Psoas muscle (tissue), 8 donors: ENCODE measurements at places on chromosomes 13 and 19.

DNA sequence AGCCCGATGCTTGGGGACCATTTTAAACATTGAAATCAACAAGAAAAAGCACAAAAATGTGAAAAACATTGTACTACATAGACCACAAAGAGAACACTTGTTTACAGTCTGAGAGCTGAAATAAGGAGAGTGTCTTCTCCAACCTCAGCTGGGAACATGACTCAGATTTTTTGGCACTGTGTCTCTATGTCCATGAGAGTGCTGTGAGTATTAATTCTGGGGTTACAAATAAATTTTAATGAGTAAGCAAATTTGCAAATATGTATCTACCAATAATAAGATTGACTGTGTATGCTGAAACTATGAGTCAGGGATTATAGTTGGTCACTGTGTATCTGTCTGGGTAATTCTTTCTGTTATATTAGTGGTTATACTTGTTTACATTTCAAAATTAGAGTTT lies 174.0 kb downstream of the DCT start:
- peaks cover 8% of the 10 kb centered on the region for H3K4me1 ChIP-seq
- no peak overlapping the region for H3K4me3 ChIP-seq
- H3K27ac ChIP-seq: no peak overlapping the region
- H3K36me3 ChIP-seq: no peaks in the 10 kb centered on the region
- no peak for DNase-seq

DNA sequence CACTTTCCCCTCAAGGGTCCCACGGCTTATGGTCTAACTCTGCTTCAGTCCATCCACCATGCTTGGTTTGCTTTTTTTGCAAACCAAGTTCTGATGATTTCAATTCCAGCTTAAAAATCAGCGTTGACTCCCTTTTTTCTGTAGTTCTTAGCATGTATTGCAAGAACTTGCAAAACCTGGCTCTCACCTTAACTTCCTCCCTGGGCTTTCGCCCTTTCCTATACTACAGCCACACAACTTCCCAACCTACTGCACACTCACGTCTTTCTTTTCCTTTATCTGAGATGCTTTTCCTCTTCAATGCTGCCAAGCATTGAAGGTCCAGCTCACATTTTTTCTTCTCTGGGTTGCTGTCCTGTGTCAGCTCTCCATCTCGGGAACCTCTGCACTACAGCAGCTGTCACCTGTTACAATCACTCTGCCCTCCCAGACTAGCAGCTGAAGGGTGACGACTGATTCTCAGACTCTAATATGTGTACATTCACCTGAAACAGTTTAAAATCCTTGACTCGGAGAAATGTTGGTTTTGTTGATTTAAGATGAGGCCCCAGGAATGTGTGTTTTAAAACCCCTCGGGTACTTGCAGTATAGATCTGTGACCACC lies 143.7 kb downstream of the FREM2 start:
- DNase-seq: no peak
- no peaks in the 10 kb centered on the region for H3K27me3 ChIP-seq
- no peak overlapping the region for H3K4me3 ChIP-seq
- H3K36me3 ChIP-seq: no peaks in the 10 kb centered on the region
- H3K27ac ChIP-seq: no peak overlapping the region

- H3K27ac ChIP-seq: no peak overlapping the region
- H3K4me3 ChIP-seq: no peak overlapping the region
- no peaks in the 10 kb centered on the region for H3K27me3 ChIP-seq
Measured at GRCh38 chr19:31356587-31357314, 7.5 kb upstream of the TSHZ3 start.

- H3K27ac ChIP-seq: no peak overlapping the region
- no peak overlapping the region for H3K4me3 ChIP-seq
- H3K4me1 ChIP-seq: no peaks in the 10 kb centered on the region
- H3K27me3 ChIP-seq: no peaks in the 10 kb centered on the region
- DNase-seq: no peak
Measured at GRCh38 chr19:23481043-23481442, 85.8 kb upstream of the ZNF91 start.

GRCh38 chr13:23323946-23324709 lies 109.4 kb downstream of the SACS start:
- H3K27ac ChIP-seq: peak overlapping the region; percentile 38
- DNase-seq: no peak
- no peak overlapping the region for H3K4me3 ChIP-seq
- H3K4me1 ChIP-seq: peaks cover 26% of the 10 kb centered on the region

DNA sequence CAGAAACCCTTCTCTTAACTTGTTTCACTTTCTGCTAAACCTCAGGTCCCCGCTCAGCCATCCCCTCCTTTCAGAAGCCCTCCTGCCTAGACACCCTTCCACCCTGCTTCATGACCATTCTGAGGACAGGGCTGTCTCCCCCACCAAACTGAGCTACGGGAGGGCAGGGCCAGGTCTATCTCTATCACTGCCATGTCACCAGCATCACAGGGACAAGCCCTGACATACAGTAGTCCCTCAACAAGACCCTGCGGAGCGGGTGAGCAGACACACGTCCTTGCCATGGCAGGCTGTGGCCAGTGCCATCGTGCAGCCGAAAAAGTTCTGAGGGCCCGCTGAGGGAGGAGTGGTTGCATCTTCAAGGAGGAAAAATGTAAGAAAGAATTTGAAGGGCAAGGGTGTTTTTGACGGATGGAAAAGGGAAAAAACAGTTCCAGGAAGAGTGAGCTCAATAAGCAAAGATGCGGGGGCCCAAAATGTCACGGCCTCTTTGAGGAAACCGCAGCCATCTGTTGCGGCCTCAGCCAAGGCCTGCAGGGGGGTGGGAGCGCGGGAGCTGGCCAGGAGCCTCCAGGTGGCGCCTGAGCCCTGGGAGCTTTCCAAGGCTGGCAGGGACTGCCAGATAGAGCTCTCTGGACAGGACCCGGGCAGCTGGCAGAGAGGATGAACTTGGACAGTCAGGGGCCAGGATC lies 8.1 kb downstream of the PTGIR start:
- DNase-seq: no peak
- H3K27me3 ChIP-seq: peaks cover 6% of the 10 kb centered on the region
- H3K4me1 ChIP-seq: peaks cover 17% of the 10 kb centered on the region
- no peak overlapping the region for H3K27ac ChIP-seq

DNA sequence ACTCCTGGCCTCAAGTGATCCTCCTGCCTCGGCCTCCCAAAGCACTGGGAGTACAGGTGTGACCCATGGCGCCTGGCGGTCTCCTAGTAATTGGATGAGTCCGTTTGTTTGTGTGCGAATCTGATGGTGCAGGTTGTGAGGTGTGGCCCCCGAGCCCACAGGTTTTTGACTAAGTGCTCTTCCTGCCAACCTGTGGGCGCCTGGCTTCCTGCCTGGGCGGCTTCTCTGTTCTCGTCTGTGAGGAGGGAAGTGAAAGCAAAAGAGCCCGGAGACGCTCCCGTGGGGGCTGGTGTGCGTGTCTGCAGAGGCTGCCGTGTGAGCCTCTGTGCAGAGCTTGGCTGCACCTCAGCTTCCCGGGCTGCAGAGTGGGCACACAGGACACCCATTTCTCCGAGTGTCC lies 10.0 kb downstream of the ARHGAP45 start:
- no peaks in the 10 kb centered on the region for H3K4me1 ChIP-seq
- H3K27me3 ChIP-seq: peaks cover 7% of the 10 kb centered on the region
- H3K27ac ChIP-seq: no peak overlapping the region
- H3K36me3 ChIP-seq: no peaks in the 10 kb centered on the region
- no peak overlapping the region for H3K4me3 ChIP-seq
- peak; percentile 63 for DNase-seq

GRCh38 chr13:25462301-25463125 lies 90.7 kb downstream of the ATP8A2 start:
- DNase-seq: no peak
- no peak overlapping the region for H3K4me3 ChIP-seq
- H3K27me3 ChIP-seq: peaks cover 3% of the 10 kb centered on the region
- no peak overlapping the region for H3K27ac ChIP-seq

GRCh38 chr13:85536706-85537105 lies 262.5 kb downstream of the SLITRK6 start:
- H3K36me3 ChIP-seq: no peaks in the 10 kb centered on the region
- no peaks in the 10 kb centered on the region for H3K4me1 ChIP-seq
- no peak for DNase-seq
- no peak overlapping the region for H3K27ac ChIP-seq
- no peak overlapping the region for H3K4me3 ChIP-seq

- DNase-seq: no peak
- H3K4me1 ChIP-seq: no peaks in the 10 kb centered on the region
- peaks cover 2% of the 10 kb centered on the region for H3K27me3 ChIP-seq
- no peak overlapping the region for H3K27ac ChIP-seq
- no peak overlapping the region for H3K4me3 ChIP-seq
Measured at GRCh38 chr13:111945086-111945485, 121.9 kb upstream of the SOX1 start.

DNA sequence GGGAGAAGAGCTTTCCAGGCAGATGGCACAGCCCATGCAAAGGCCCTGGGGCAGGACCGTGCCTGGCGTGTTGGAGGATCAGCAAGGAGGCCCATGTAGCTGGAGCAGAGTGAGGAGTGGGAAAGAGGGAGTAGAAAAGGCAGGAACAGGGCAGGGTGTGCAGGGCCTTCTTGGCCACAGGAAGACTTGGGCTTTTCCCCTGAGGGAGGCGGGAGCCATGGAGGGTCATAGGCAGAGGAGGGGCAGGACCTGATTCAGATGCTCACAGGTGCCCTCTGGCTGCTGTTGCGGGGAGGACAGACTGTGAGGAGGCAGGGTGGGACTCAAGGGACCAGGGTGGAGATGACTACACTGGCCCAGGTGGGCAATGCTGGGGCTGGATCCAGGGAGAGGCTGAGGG lies 13.8 kb upstream of the PTPRS start:
- H3K36me3 ChIP-seq: no peaks in the 10 kb centered on the region
- H3K27ac ChIP-seq: no peak overlapping the region
- no peaks in the 10 kb centered on the region for H3K27me3 ChIP-seq

- H3K27me3 ChIP-seq: no peaks in the 10 kb centered on the region
- H3K4me1 ChIP-seq: no peaks in the 10 kb centered on the region
- DNase-seq: peak; percentile 15
- no peak overlapping the region for H3K27ac ChIP-seq
- no peaks in the 10 kb centered on the region for H3K36me3 ChIP-seq
- H3K4me3 ChIP-seq: no peak overlapping the region
Measured at GRCh38 chr13:80577926-80578670, 237.2 kb upstream of the SPRY2 start.

DNA sequence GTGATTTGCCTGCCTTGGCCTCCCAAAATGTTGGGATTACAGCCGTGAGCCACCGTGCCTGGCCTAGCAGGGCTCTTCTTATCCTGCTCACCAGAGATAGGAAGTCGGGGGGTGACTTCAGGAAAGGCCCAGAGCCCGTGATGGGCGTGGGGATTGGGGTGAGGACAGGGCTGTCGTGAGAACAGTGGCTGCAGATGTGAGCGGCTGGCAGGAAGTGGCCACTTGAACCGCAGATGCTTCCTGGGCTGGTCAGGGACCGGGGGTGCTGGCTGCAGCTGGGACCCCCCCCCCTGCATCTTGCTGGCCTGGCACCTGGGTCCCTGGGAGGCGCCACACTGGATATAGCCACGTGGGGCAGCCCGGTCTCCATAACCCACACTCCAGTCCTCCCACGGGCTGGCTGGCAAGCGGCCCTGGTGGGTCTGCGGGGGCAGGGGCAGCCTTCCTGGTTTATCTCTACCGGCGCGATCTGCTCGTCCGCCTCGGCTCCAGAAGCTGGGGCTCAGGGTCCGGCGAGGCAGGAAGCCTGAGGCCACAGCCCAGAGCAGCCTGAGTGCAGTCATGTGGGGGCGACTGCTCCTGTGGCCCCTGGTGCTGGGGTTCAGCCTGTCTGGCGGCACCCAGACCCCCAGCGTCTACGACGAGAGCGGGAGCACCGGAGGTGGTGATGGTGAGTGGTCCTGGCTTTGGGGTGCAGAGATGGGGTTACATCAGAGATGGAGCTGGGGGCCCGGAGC lies at the start of gene F2RL3:
F2RL3 (plus strand) TSS at position 371 of the 737 bp plus-strand sequence; CDS start at position 562, 191 bp downstream.
- peak; percentile 55 for DNase-seq
- H3K36me3 ChIP-seq: no peaks in the 10 kb centered on the region
- H3K27ac ChIP-seq: peak within 1 kb of the TSS; percentile 38
- H3K4me1 ChIP-seq: peaks cover 2% of the 10 kb centered on the region
- H3K4me3 ChIP-seq: peak within 1 kb of the TSS; percentile 36
- H3K27me3 ChIP-seq: peaks cover 15% of the 10 kb centered on the region

DNA sequence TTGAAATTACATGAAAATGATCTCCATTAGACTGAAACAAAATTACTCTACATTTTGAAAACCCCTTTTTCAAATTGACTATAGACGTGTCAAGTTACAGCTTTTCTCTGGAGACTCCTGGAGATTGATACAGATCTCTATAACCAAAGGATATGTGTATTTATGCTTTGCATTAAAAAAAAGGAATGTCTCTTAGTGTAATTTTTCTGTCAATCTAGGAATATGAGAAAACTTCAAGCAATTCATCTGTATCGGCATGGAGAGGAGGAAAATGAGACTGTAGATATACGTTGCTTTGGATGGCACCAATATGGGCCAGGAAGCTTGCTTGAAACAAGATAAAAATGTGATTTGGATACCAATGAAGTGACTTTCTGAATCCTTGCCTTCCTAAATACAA lies 286.6 kb downstream of the PCDH9 start:
- H3K4me1 ChIP-seq: no peaks in the 10 kb centered on the region
- H3K27me3 ChIP-seq: no peaks in the 10 kb centered on the region
- no peaks in the 10 kb centered on the region for H3K36me3 ChIP-seq
- no peak overlapping the region for H3K4me3 ChIP-seq
- no peak overlapping the region for H3K27ac ChIP-seq

DNA sequence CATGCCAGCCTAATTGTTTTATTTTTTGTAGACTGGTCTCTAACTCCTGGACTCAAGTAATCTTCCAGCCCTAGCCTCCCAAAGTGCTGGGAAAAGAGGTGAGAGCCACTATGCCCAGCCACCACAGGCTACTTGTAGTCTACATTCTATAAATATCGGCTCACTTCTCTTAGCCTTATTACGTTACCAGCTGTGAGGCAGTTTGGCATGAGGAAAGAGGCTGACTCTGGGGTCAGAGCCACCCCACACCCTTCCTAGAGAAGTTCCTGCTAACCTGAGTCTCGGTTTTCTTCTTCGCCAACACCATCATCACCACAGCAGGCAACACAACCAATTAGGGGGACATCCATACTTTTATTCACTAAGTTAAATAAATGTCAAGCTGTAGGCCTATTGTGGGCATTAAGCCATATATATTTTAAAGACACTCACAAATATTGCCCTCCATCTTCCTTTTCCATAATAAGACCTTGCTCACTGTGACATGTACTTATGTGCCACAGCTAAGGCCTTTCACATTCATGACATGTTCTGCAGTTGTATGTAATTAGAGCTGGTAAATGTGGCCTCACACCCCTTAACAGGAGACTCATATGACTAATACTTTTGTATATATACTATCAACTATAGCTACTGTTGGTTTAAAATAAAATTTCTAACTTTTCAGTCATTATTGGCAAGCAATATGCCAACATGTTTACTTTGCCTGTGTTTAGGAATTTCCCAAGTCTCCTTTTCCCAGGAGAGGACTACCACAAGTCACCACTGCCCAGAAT lies 5.7 kb downstream of the SLC25A30 start:
- H3K27ac ChIP-seq: peak overlapping the region; percentile 84
- H3K4me3 ChIP-seq: peak overlapping the region; percentile 37
- peaks cover 60% of the 10 kb centered on the region for H3K4me1 ChIP-seq

DNA sequence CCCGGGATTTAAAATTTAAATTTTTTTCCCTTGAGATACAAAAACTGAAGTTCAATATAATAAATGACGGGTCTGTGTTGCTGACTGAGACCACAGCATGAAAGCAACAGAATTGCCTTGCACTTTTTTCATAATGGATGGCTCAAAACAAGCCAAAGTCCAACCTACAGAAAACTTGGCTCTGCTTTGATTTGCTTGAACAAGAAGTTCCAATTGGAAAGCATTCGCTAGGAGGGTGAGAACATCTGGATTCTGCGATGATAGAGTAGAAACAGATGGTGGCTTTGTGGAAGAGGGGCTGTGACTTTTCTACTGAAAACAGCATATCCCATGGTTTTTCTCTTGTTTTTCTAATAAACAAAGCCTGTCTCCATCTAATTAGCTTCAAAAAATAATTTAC lies 46.4 kb downstream of the THSD1 start:
- no peaks in the 10 kb centered on the region for H3K36me3 ChIP-seq
- no peaks in the 10 kb centered on the region for H3K27me3 ChIP-seq
- no peaks in the 10 kb centered on the region for H3K4me1 ChIP-seq
- H3K27ac ChIP-seq: no peak overlapping the region
- no peak overlapping the region for H3K4me3 ChIP-seq
- no peak for DNase-seq
